ENCODE measurements at places on chromosomes 1 and 21. TPM values are rescaled to one million over a fixed set of nuclear protein-coding genes. Genes with fewer than 3 reads are reported as not detected.

The PIGR gene
- not detected for total RNA-seq

The CCDC28B gene
- total RNA-seq = 17.5 TPM

The MATN1 gene
- total RNA-seq = not detected

The SPATA21 gene
- total RNA-seq = not detected

The SOX13 gene
- 11.2 TPM for total RNA-seq

The KLHDC8A gene
- 0.29 TPM for total RNA-seq

The BACE2 gene
- total RNA-seq = 408 TPM

The HES3 gene
- total RNA-seq = not detected

The DNAJC6 gene
- 3.3 TPM for total RNA-seq

The TAF1A gene
- 3.6 TPM for total RNA-seq

The FMN2 gene
- 7.5 TPM for total RNA-seq

The CD52 gene
- not detected for total RNA-seq

The ATAD3C gene
- total RNA-seq = not detected

The HHIPL2 gene
- not detected for total RNA-seq

The MYCL gene
- 2.5 TPM for total RNA-seq

The CD101 gene
- 0.06 TPM for total RNA-seq

The ZNF695 gene
- total RNA-seq = 2.3 TPM

The GCSAML gene
- total RNA-seq = not detected

The SPAG17 gene
- total RNA-seq = 0.12 TPM

The LDLRAD2 gene
- total RNA-seq = 0.05 TPM

The ANKRD65 gene
- 0.34 TPM for total RNA-seq

The FAM177B gene
- total RNA-seq = not detected

The BSND gene
- not detected for total RNA-seq

The MPZL1 gene
- 85.9 TPM for total RNA-seq

The MAP3K21 gene
- total RNA-seq = 0.53 TPM

The PPM1J gene
- total RNA-seq = 2.2 TPM

The PAQR6 gene
- total RNA-seq = 1.5 TPM

The TTLL10 gene
- not detected for total RNA-seq

The VAMP4 gene
- total RNA-seq = 3.9 TPM

The NBPF3 gene
- 10.0 TPM for total RNA-seq

The GPR52 gene
- not detected for total RNA-seq

The UTP11 gene
- total RNA-seq = 53.7 TPM

The BGLAP gene
- total RNA-seq = not detected

The SHE gene
- 47.3 TPM for total RNA-seq

The RXRG gene
- total RNA-seq = not detected

The TMPRSS3 gene
- not detected for total RNA-seq

The KCNA2 gene
- total RNA-seq = not detected

The CAPN8 gene
- not detected for total RNA-seq

The LRRC3 gene
- total RNA-seq = 10.4 TPM

The LPAR3 gene
- total RNA-seq = not detected

The MIXL1 gene
- total RNA-seq = 0.10 TPM

Measured in glomerular endothelial cell (primary cell).